ENCODE measurements at places on chromosomes 12 and 14. TPM values are rescaled to one million over a fixed set of nuclear protein-coding genes. Genes with fewer than 3 reads are reported as not detected.

DNA sequence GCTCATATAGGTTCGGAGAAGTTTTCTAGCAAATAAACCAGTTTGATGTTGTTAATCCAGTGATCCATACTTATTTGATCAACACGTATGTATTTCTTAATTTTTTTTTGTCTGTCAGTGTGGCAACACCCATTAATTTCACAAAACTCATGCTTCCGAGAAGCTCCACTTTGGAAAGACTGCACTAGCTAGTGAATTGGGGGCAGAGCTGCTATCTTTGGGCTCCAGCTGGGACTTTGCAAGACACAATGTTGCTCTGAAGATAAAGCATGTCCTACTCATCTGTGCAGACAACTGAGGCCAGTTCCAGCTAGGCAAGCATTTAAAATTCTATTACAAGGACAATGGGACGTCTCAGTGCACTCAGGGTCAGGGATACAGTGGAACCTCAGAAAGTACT is 298.4 kb downstream of the NUAK1 start:
- DNase-seq, result no peak

GRCh38 chr14:76696361-76696760 is 64.9 kb upstream of the VASH1 start:
- peak; percentile 17 for DNase-seq

GRCh38 chr14:60963761-60964160 is 17.1 kb downstream of the TRMT5 start:
- DNase-seq, result no peak

- no peak for DNase-seq
Observed at GRCh38 chr14:102504328-102504999, 5.1 kb downstream of the ANKRD9 start.

MUCL1 gene
- total RNA-seq, result 172 TPM

ATL1 gene
- 27.0 TPM for total RNA-seq

LRRIQ1 gene
- not detected for total RNA-seq

- no peak for DNase-seq
Observed at GRCh38 chr14:53857625-53858344, 98.8 kb downstream of the BMP4 start.

DNA sequence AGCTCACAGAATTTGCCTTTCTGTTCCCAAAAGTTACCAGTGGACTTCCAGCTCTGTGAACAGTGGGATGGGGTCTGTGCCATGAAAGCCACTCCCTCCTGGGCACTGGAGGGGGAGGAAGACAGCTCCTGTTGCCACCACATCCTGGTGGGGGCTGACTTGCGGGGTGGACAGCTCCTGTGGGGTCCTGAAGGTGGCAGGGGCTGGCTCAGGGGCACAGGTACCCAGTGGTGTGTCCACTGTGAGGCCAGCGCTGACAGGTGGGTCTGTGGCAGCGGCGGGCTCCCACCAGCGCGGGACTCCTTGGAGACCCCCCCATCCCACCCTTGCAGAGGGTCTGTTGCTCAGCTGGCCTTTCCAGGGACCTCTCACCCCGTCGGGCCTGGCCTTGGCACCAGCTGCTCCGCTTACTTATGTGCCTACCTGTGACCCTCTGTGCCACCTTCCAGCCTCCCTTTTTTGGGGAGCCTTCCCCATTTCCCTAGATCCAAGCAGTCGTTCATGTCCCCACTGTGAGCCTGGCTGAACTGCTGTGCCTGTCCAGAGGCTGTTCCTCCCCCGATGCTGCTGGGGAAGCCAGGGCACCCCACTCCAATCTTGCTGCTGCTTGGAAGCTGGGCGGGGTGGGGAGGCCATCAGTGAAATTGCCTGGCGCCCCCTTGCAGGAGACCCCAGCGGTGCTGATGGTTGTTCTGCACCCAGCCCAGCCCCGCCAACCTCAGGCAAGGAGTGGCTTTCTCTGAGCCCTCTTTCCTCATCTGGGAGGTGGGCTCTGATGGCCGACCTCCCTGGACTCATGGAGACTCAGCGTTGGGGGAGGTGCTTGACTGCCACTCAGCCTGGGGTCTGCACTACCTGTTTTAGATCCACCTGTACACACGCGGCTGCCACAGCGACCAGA is 2.2 kb downstream of the TEDC1 start:
- no peak for DNase-seq

DNA sequence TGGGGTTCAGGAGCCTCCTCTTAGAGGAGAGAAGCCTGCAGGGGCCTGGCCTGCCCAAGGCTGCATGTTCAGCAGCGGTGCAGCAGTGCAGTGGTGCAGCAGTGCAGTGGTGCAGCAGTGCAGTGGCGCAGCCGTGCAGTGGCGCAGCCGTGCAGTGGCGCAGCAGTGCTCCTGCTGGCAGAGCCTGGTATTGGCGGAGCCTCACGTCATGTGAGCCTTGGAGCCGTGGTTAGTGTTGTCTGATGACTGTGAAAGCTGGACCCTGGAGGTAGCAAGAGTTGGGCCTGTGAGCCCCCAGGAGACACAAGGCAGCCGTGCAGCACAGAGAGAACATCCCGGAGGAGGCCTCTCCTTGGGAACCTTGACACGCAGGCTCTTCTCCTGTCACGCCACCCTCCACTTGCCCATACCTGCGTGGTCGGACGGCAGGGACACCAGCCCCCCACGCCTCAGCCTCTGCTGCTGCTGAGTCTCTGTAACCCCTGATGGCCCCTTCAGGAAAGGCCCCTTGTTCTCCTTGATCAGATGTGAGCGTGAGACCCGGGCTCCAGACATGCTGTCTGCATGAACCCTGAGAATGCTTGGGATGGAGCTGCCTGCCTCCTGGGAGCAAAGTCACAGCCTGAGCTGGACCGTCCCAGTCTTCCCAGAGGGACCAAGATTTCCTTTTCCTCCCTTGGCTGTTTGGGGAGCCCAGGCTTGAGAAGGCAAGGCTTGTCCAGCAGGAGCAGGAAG is 193.7 kb downstream of the KIF26A start:
- DNase-seq, result no peak

DNA sequence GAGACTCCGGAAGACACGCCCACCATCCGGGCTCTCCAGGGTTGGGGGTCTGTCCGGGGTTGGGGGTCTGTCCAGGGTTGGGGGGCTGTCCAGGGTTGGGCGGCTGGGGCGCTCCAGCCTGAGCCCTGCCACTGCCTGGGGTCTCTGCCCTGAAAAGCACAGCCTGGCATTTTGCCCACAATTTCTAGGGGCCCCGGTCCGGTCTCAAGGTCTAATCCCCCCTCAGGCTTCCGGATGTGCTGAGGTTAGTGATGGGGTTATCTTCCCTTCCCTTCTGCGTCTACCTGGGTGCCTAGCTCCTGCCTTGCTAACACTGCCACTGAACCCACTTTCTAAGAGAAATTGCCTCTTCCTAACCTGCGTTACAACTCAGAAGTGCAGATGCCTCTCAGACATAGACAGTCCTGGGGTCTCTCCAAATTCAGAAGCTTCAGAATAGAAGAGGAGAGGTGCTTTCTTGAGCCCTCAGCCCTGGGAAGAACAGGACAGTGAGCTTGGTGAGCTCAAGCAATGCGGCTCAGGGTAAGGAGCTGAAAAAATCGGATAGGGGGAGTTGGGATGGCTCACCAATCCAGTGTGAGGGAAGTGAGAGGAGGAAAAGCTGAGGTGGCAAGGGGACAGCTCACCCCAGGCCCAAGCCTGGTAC is 5.7 kb downstream of the LHX5 start:
- DNase-seq, result no peak

- no peak for DNase-seq
Observed at GRCh38 chr14:66009089-66009488, 477.1 kb upstream of the CCDC196 start.

DNA sequence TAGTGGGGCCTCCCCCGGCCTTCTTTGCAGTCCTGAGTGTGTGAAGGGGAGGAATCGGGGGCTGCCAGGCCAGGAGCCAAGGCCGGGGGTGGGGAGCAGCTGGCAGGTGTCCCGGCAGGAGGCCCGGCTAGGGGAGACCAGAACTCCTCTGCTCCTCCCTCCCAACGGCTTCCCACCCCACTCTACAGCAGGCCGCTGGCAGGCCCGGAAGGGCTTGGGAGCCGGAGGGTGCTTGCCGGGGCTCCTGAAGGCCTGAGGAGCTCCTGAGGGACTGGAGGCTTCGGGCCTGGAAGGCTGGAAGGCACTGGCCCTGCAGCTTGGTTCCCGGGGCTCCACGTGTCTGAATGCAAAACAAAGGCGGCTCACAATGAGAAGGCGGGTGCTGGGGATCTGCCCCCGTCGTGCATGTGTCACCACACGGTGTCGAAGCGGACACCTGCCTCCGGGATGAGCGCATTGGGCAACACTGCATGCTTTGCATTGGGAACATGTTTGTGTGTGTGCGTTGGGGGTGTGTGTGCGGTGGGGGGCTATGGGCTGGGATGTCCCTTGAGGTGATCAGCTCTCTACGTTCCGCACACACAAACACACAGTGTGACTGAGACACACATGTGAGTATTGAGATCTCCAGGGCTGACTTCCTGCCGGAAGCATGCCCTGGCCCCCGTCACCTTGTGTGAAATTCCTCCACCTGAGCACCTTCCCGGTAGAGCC is 30.9 kb upstream of the ANKRD9 start:
- no peak for DNase-seq

DNA sequence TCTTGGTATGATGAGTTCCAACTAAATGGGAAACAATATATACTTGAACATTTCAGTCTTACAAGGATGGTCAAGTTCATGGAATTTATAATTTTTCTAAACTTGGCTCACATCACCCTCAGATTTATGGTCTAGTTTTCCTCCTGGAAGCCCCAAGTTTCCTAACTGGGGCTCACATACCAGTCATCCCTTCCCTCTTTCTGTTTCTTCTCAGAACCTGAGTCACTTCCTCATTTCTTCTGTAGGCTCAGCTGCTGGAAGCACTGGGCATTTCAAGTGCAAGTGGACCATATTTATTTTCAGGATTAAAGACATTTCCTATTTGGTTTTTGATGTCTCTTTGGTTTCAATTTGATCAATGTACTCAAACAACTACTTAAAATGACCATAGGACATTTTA is 55.4 kb downstream of the GRIP1 start:
- no peak for DNase-seq

DNA sequence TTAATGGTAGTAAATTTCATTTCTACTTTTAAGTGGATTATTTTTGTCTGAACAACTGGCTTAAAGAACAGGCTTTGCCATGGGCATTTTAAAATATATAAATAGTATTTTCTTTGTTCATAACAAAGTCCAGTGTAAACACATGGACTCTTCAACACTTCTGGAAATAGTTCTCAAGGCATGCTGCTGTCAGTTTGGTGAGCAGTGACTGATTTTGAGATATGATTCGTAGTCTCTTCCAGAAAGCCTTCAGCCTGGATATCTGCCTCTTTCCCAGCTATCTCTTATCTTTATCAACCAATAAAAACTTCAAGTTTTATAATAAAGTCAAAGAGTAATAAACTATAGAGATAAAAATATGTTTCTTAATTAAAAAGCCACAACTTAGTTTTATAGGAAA is 110.7 kb downstream of the NAV3 start:
- DNase-seq, result no peak
